Activated T-cell treated with anti-CD3 and anti-CD28 coated beads for 24 hours (primary cell): ENCODE measurements at places on chromosomes 1 and 21.

- no peak for DNase-seq
Measured at GRCh38 chr1:225435487-225435886, 7.6 kb upstream of the LBR start.

GRCh38 chr1:182169203-182169602 lies 107.7 kb upstream of the ZNF648 start:
- DNase-seq = no peak

GRCh38 chr1:103344930-103345329 lies 180.6 kb upstream of the RNPC3 start:
- no peak for DNase-seq

- DNase-seq = no peak
Measured at GRCh38 chr1:169745015-169745861, 11.4 kb upstream of the SELE start.

DNA sequence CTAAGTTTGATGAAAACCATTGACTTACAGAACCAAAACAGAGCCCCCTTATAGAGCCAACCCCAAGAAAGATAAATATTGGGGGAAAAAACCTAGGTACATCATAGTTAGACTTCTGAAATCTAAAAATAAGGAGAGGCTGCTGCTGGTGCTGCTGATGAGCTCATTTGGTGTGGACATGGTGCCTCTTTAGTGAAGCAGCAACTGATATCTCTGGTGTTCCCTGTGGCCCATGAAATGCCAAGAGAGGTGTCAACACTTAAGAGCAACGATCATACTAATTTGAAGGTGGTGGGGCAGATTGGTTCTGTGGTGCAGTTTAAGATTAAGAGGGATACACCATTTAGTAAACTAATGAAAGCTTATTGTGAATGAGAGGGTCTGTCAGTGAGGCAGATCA lies 35.9 kb downstream of the ST3GAL3 start:
- DNase-seq = no peak

- no peak for DNase-seq
Measured at GRCh38 chr1:234960722-234961455, 167.7 kb downstream of the TOMM20 start.

DNA sequence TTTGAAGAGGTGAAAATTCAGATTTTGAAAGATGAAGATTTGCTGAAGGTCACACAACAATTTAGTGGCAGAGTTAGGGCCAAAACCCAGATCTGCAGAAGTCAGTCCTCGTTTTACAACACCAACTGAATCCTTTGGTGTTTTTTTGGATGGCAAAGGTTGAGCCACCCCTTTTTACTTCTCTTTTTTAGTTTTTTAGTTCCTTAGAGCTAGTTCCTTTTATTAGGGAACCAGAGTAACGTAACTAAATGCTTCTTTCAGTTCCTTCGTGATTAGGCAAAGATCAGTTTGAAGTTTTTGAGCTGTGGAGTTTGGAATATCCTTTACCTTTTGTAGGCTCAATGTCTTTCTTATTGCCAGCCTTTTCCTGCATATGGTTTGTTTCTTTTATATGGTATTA lies 67.9 kb upstream of the ARID1A start:
- no peak for DNase-seq

- no peak for DNase-seq
Measured at GRCh38 chr1:219279017-219279770, 105.5 kb downstream of the LYPLAL1 start.

DNA sequence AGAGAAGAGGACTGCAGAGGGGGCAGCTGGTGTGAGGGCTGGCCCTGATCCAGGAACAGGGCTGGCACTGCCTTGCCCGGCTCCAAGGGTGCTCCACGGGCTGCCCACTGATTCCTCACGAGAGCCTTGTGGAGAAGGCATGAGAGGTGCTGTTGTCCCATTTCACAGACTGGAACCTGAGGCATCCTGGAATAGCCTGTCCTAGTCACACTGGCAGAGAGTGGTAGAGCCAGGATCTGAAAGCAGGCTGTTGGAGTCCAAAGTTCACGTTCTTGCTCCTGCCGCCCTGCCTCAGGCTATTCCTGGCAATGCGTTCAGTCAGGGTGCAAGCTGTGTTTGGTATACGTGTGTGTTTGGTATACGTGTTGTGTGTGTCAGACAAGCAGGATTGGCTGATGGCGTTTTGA lies 1.8 kb downstream of the RER1 start:
- DNase-seq = no peak

DNA sequence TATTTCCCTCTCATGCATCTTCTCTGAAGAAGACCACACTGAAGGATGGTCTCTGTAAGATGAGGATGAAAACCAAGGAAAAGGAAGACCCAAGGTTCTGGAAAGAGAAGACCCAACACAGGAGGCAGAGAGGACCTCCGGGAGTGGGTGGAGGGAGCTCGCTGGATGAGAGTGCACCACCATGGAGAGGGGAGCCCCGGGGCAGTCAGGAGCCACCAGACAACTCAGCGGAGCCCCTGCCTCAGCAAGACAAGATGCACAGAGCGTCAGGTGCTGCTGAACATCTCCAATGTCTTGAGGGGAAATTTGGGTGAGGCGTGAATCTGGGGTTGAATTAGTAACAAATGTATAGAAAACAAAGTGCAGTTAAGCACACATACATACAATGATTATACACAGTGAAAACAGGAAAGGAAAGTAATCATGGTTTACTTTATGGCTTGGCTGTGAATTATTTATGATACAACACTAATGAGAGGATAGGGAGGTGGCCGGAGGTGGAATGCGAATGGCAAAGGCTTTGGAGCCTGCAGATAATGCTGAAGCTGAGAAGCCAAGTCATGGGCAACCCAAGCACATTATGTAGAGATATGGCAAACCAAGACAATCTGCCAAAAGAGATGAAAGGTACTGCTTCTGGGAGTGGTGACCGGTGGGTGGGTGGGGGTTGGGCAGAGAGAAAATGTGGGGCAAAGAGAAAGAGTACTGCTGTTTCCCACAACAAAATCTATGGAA lies 80.4 kb upstream of the EDN2 start:
- no peak for DNase-seq

DNA sequence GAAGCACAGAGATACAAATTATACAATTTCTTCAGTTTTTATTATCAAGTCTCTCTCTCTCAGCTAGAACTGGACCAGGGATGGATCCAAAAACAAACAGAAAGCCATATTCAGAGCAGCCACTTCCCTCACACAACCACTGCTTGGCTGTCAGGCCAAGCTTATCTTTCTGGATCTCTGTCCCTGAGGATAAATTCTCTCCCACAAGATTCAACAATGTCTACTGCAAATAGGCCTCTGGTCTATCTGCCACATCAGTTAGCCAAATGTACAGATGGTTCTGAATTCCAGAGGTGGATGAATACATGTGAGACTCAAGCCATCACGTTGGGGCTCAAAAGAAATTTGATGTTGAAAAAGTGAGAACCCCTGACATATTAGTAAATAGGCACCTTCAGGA lies 350.9 kb downstream of the LTN1 start:
- no peak for DNase-seq

DNA sequence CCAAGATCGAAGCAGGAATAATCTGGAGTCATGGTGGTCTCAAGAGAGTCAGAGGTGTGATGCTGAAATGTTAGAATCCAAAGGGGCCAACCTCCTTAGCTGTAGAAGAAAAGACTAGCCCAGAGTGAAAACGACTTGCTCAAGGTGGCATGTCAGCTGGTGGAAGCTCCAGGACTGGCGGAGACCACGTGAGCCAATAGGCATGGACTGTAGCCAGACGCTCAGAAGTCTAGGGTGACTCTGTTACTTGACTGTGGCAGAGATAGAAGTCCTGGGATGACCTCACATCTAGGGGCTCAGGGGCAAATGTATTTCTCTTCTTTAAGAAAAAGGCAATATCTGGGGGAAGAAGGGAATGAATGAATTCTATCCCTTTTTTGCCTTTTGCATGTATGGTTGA lies 267.4 kb downstream of the ATG4C start:
- no peak for DNase-seq

- no peak for DNase-seq
Measured at GRCh38 chr1:235972311-235972689, 92.6 kb downstream of the NID1 start.

- no peak for DNase-seq
Measured at GRCh38 chr1:213138391-213138790, 87.3 kb downstream of the RPS6KC1 start.

GRCh38 chr1:198910816-198911215 lies 272.0 kb downstream of the PTPRC start:
- DNase-seq = no peak

- no peak for DNase-seq
Measured at GRCh38 chr21:25925064-25925800, 190.5 kb downstream of the GABPA start.

GRCh38 chr21:27476696-27477095 lies 509.8 kb upstream of the ADAMTS5 start:
- no peak for DNase-seq

- DNase-seq = no peak
Measured at GRCh38 chr21:35925497-35925896, 134.8 kb downstream of the SETD4 start.

- no peak for DNase-seq
Measured at GRCh38 chr1:182910143-182910542, 42.8 kb downstream of the SHCBP1L start.

GRCh38 chr1:241213139-241213538 lies 143.9 kb downstream of the RGS7 start:
- DNase-seq = no peak

DNA sequence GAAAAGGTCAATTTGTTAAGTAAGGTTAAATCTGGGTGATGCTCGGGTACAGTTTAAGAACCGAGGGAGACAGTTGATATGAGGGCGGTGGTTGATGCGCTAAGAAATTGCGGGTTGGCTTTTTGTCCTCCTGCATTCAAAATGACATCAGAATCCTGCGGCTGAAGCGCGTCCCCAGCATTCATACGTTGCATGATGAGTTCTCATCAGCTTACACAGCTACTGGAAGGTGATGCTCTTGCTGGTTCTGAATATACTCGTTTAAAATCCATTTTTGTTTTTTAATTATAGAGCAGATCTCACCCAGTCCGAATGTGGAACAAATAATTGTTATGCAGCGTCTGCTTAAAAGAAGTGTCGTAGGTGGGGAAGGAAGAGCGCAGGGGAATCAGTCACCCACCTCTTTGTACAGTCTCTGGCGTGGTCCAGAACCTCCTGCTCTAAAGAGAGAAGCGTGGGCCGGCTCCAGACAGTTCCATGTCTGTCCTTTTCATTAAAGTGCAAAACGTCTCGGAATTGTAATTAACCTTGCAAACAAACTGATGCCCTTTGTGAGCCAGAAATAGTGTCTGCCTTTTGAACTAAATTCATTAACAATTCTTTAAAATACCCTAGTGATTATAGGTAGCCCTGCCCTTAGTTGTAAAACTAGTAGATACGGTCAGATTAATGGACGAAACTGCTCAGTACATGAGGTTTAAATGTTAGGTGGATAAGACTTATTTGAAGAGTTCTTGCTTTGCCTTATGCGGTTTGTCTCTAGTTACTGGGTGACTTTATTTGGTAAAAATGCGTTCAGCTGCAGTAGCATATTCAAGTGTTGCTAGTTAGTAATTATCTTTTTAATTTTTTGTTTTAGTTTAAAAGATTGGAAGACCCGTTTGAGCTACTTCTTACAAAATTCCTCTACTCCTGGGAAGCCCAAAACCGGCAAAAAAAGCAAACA lies 741 bp downstream of the RGS2 start:
- peak; percentile 40 for DNase-seq

- DNase-seq = no peak
Measured at GRCh38 chr1:215226757-215227156, 144.2 kb downstream of the KCNK2 start.

DNA sequence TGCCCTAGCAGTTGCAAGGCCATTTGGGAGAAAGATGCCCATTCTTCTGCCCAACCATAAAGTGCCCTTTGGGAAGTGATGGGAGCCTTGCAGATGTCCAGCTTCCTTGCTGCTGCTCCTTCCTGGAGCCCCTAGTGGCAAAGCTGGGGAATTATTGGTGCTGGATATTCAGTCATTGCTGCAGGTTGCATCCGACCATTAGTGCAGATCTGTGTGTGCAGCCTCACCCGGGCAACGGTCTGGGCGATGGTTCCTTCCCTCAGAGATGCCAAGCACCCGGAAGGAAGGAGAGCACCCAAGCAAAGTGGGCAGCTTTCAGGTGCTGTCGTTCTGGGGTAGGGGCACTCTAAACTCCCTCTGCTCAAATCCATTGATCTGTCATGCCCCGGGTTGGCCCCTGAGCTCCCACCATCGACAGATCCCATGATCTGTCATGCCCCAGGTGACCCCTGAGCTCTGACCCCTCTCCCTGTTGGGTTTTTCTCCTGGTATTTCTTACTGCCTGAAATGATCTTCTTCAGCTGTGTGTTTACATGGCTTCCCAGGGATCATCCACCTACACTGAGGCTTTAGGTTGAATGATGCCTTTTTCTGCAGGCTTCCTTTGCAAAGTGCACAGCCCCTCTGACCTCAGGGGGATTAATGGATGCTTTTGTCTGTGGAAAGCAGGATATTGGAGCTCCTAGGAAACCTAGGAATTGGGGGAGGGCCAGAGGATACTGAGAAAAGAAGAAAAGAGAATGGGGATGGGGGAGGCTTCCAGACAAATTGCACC lies 467.5 kb downstream of the PTPRU start:
- DNase-seq = no peak

DNA sequence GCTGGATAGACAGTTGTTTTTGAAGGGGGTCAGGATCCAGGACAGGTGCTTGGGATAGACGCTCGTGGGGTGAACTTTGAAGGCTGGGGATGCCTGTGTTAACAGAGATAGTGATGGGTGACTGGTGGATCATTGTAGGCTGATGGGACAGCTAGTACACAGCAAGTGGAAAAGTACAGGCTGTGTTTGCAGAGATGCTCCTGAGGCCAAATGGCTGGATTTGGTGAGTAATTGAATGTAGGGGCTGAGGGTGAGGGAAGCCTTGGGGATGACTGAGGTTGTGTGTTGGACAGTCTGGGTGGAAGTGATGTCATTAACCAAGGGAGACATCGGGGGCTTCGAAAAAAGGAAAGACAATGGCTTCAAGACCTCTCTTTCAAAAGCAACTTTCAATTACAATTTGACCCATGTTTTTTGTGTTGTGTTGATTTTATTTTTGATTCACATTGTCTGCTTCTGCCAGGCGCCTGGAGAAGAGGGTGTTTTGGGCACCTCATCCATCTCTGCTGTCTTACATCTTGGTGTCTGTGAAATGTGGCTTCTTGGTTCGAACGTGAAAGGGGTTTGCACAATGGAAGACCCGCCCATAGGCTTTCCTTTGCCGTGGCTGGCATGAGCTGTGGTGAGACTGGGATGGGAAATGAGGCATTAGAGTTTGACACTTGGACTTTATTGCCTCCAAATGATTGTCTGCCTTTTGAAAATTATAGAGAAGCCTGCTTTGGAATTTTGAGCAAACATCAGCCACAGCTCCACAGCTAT lies 147.5 kb downstream of the FOXD2 start:
- DNase-seq = no peak

DNA sequence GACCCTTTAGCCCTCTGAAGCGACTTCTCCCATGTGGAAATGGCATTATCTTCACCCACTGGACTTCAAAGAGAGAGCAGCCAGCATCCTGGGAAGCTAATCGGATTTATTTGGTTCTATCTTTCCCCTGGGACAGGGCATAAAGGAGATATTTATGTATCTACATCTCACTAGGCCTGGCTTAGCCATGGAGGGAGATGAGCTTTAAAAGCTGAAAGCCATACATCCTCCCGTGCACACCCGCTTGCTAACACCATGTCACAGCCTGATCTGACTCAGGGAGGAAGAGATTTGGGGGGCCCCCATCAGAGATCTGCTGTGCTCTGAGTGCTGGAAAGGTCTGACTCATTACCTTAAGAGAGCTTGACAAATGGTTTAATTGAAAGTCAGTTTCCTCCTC lies 155.9 kb downstream of the PLXNA2 start:
- no peak for DNase-seq

GRCh38 chr1:234062166-234062565 lies 157.7 kb downstream of the SLC35F3 start:
- DNase-seq = no peak

GRCh38 chr1:10992864-10993263 lies 19.6 kb upstream of the TARDBP start:
- DNase-seq = no peak

- no peak for DNase-seq
Measured at GRCh38 chr1:67607699-67608098, 77.3 kb upstream of the GADD45A start.
